Spleen (tissue), 13 donors: ENCODE measurements at places on chromosomes 2 and 18.
A peak's percentile ranks its signal among the peaks of the same experiment; 100 is the strongest.

DNA sequence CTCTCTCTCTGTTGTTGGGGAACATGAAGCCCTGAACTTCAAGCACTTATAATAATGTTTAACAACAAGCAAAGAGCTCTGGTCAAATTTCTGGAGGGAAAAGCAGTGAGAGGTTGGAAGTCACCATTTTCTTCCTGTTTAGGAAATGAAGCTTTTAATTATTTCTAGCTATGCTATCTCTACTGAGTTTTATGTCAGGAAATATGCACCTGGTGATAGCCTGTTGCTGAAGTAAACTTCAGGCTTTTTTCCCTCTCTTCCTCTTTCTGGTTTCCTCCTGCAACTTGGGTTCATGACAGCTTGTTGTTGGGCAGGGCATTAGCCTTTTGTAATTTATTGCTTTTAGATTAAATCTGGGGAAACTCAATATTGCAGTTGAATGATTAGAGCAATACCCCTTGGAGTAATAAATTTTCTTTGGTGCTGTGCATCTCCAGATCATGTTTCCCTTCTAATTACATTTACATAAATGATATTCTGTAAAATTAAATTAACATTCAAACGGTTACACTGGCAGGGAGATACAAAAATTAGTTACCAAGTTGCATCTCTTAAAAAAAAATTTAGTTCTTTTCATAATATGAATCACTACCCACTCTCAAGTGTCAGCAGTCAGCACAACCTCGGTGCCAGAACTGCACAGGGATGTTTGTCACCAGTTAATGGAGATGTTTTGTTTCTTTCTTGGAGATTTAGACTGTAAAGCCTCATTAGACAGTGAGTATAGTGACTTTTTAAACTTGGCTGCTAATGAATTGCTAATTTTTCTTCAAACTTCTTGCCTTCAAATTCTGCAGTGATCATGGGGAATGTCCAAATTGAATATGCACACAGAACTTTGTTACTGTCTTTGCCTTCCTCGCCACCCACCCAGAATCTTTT lies 466.6 kb upstream of the ETAA1 start:
- DNase-seq = no peak

DNA sequence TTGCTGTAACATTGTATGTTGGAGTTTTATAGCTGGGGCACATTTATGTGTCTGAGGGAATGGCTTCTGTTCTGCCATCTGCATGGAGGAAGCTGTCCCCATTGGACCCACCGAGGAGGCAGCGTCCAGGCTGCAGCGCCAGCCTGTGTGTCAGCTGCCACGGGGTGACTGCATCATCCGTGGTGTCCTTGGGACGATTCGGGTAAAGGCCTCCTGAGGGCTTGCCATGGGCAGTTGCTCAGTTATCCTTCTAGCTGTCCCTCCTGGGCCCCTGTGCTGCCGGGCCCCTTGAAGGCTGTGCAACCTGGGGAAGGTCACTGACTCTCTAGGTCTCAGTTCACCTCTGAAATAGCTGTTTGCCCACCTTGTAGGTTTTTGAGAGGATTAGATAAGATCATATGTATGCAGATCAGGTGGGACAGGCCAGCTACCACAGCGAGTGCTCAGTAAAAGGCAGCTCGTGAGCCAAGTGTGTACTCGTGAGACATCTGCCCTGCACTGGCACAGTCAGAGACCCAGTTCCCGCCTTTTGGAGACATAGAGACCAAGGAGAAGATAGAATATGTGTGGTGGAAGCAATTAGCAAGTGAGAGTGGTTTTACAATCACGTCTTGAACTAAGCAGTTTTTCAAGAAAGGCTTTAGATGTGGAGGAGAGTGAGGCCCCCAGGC lies 10.6 kb downstream of the LDLRAD4 start:
- DNase-seq = no peak

GRCh38 chr2:109269706-109270504 lies 140.9 kb downstream of the SH3RF3 start:
- DNase-seq = peak; percentile 56

GRCh38 chr2:187466129-187466792 lies 18.2 kb upstream of the CALCRL start:
- DNase-seq = no peak

DNA sequence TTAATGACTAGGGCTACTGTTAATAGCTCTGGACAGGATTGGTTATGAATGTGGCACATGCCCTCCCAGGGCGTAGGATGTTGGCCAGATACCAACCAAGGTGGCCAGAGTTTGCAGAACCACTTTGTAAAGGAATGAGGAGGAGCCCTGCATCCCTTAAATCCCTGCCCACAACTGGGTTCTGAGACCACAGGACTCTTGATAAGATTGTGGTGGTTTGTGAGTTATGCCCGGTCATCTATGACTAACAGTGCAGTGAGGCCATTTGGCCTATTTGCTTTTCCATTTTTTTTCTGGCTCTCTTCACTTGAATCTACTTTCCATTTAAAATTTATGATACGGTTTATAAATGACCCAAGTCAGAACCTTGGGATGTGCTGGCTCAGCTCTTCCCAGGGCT lies 294.5 kb downstream of the PRKCE start:
- DNase-seq = no peak

GRCh38 chr18:3048121-3048520 lies 35.2 kb upstream of the LPIN2 start:
- DNase-seq = no peak

GRCh38 chr2:240798327-240798905 lies 21.6 kb downstream of the KIF1A start:
- no peak for DNase-seq

DNA sequence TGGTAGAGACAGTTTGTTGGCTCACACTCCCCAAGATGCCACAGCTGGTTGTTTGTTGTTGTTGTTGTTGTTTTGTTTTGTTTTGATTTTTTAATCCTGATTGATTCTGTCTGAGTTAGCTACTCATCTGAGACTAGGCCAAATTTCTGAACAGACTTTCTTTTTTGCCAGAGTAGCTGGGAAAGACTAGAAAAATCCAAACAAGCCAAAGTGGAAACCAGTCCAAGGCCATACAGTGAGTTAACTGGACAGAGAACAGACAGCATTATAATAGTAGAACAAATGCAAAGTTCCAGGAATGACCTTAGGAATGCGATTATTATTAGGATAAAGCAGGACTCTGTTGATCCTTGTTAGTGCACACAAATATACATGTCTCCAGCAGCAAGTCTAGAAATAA lies 43.8 kb upstream of the CYP26B1 start:
- DNase-seq = no peak

GRCh38 chr2:134532537-134532936 lies 186.3 kb downstream of the TMEM163 start:
- DNase-seq = no peak

GRCh38 chr2:74917702-74918619 lies 40.5 kb upstream of the POLE4 start:
- no peak for DNase-seq

DNA sequence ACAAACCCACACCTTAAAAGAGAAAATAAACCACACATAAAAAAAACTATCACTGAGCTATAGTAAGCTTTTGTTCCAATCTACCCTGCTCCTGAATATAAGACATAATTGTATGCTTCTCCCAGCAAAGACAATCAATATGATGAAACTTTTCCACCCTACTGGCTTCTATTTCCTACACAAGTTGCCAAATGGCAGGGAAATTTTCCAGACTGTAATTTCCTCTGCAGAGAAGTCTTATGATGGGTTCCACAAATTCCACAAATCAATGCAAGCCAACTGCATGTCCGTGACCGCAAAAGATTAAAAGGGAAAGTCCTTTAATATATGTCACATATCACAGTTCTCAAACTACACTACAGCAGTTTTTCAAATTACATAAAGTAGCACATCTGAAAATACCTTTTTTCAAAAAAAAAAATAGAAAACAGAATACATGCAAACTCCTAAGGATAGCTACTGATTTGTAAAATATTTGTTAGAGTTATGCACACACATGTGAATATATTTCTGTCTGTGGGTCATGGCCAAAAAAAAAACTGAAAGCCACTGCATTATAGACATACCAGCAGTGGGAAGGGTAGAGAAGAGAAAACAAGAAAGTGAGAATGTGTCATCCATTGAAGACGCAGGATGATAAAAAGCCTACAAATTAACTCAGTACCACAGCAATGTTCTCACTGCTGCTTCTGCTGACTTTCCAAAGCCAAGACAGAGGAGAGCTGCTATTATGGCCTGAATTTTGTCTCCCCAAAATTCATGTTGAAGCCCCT lies 61.4 kb downstream of the RPL31 start:
- no peak for DNase-seq

GRCh38 chr18:48802543-48803290 lies 148.0 kb downstream of the SMAD7 start:
- peak; percentile 58 for DNase-seq

DNA sequence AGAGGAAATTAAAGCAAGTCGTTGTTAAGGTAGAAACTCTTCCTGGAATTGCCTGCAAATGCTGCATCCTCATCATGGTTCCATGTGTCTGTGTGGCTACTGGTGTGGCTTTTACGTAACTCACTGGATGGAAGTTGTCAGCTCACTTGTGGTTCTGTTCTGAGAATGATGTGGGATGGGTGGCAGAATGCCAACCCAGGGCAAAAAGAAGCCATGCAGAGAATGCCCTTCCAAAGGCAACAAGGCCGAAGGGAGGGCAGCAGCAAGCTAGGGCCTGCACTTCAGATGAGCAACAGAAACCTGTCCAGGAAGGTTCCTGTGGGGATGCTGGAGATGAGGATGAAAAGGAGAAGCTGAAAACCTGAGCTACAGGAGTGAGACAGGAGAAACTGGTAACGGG lies 10.4 kb upstream of the NAPG start:
- no peak for DNase-seq

- DNase-seq = no peak
Measured at GRCh38 chr2:173181982-173182381, 106.3 kb downstream of the MAP3K20 start.

DNA sequence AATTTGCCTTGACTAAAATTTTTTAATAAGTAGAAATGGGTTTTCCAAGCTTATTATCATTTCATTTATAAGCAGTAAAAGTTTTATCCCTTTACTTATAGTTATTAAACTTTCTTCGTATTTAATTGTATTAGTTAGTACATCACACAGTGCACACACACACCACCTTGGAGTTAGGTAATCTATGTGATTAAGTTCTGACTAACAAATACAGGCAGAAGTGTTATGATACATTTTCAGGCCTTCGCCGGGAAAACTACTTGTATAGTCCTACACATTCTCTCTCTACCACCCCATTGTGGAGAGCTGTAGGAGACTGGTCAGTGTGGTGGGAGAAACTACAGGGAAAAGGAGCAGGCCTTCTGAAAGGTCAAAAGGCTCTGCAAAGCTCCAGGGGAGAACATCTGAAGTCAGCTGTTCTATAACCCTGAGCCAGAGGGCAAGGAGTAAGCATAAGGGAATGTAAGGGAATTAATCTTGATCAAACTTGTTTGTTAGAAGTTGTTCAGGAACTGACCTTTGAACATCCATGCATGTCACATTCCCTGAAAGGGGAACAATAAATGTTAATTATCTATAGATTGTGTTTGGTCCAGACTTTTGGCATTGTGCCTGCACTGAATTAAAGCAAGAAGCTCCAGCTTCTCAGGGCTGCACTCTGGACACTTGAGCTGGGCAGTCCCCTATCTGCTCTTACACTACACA lies 231.7 kb downstream of the FSIP2 start:
- DNase-seq = no peak
